ENCODE measurements at places on chromosomes 16 and 17. TPM values are rescaled to one million over a fixed set of nuclear protein-coding genes. Genes with fewer than 3 reads are reported as not detected.

Gene RHBDF2
- 19.4 TPM for polyA plus RNA-seq

Gene MFAP4
- polyA plus RNA-seq: 8.3 TPM

Gene CDH1
- 92.0 TPM for polyA plus RNA-seq

Gene TBC1D3H
- not detected for polyA plus RNA-seq

Gene CDH13
- 1.3 TPM for polyA plus RNA-seq

Gene TEX14
- 0.05 TPM for polyA plus RNA-seq

Gene CPHXL2
- polyA plus RNA-seq: not detected

Gene KRT27
- not detected for polyA plus RNA-seq

Gene KRT39
- not detected for polyA plus RNA-seq

Gene CHP2
- polyA plus RNA-seq: 0.16 TPM

Gene KCNH6
- not detected for polyA plus RNA-seq

Gene CIBAR2
- not detected for polyA plus RNA-seq

Gene ALDH3A2
- 77.3 TPM for polyA plus RNA-seq

Gene APOBR
- polyA plus RNA-seq: 1.2 TPM

Gene CPNE7
- 1.5 TPM for polyA plus RNA-seq

Gene KRT9
- polyA plus RNA-seq: 0.24 TPM

Gene CACNG5
- polyA plus RNA-seq: not detected

Gene HSPB9
- 0.04 TPM for polyA plus RNA-seq

Gene KLHL10
- polyA plus RNA-seq: 0.22 TPM

Gene WSCD1
- polyA plus RNA-seq: 0.45 TPM

Gene HNF1B
- 0.01 TPM for polyA plus RNA-seq

Gene ZFP3
- 1.8 TPM for polyA plus RNA-seq

Gene ABCA3
- polyA plus RNA-seq: 1.4 TPM

Gene TNFRSF17
- polyA plus RNA-seq: 0.12 TPM

Gene MILR1
- 0.79 TPM for polyA plus RNA-seq

Gene SAT2
- 61.2 TPM for polyA plus RNA-seq

Gene GPR139
- not detected for polyA plus RNA-seq

Gene P2RX1
- polyA plus RNA-seq: 7.1 TPM

Gene CLTC
- 49.5 TPM for polyA plus RNA-seq

Gene CDYL2
- 0.65 TPM for polyA plus RNA-seq

Gene SBK1
- 0.36 TPM for polyA plus RNA-seq

Gene PYDC1
- not detected for polyA plus RNA-seq

Gene SLC38A10
- polyA plus RNA-seq: 22.9 TPM

Gene PPY
- not detected for polyA plus RNA-seq

Gene UNC13D
- polyA plus RNA-seq: 21.0 TPM

Gene MRPL38
- polyA plus RNA-seq: 51.7 TPM

Gene HBA1
- 0.47 TPM for polyA plus RNA-seq

Gene RRN3
- polyA plus RNA-seq: 6.1 TPM

Gene PRR15L
- polyA plus RNA-seq: 15.2 TPM

Gene ANKRD40CL
- not detected for polyA plus RNA-seq

Gene SPATA32
- polyA plus RNA-seq: not detected

Gene CRISPLD2
- polyA plus RNA-seq: 8.8 TPM

Gene GLTPD2
- not detected for polyA plus RNA-seq

Gene PLLP
- polyA plus RNA-seq: 28.0 TPM

Gene CACNG4
- 0.18 TPM for polyA plus RNA-seq

Gene ASGR1
- 0.84 TPM for polyA plus RNA-seq

Gene TRPV2
- polyA plus RNA-seq: 2.8 TPM

Gene EVI2A
- 1.7 TPM for polyA plus RNA-seq

Gene SPDYE4
- polyA plus RNA-seq: not detected

Gene ZNF423
- polyA plus RNA-seq: 0.67 TPM

Gene CBFA2T3
- 1.4 TPM for polyA plus RNA-seq

Gene KRTAP4-7
- polyA plus RNA-seq: not detected

Gene TEKT5
- polyA plus RNA-seq: 0.22 TPM

Gene CEMP1
- polyA plus RNA-seq: 0.18 TPM

Gene SEC14L5
- 0.19 TPM for polyA plus RNA-seq

Gene ZP2
- not detected for polyA plus RNA-seq

Gene ABCC11
- 0.08 TPM for polyA plus RNA-seq

Gene GNGT2
- 1.3 TPM for polyA plus RNA-seq

Gene TMEM238L
- 8.1 TPM for polyA plus RNA-seq
